Stimulated activated CD4-positive, alpha-beta T cell treated with anti-CD3 and anti-CD28 coated beads, TNF-alpha, amount 100 ng/mL, for 1 hour (primary cell): ENCODE measurements at places on chromosomes 6 and 20.

DNA sequence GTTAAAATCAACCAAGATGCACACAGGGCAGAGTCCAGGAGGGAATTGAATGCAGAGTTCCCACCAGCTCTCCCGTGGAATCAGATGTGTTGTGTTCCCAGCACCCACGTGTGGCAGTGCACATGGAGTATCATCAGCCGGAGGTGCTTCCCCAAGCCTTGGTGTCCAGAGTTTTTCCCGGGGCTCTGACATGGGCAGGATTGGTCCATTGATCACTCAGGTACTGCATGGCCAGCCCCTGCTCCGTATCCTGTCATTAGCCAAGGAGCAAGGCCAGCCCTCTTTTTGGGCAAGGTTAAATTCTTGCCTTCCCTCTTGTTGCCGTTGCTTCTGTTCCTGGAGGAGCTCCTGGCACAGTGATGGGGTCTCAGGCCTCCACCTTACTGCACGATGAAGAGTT is 28.6 kb upstream of the SLC22A1 start:
- no peak for DNase-seq

DNA sequence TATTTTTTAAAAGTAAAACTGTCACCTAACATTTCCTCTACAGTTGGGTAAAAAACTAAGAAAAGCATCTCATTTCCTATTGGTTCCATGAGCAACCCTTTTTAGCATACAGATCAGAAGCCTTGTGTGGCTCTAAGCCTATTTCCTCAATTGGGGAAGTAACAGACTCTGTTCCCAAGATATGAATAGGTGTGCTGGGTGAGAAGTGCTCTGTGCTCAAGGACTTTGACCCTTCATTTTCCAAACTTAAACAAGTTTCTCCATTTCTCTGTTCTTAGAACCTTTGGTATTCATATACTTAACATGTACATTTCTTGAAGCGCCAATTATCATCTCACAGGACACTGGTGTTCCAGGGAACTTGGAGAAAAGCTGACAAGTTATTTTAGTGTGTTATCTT is 24.1 kb downstream of the CARMIL1 start:
- no peak for DNase-seq

GRCh38 chr6:149477544-149477943 is 7.3 kb downstream of the ZC3H12D start:
- DNase-seq, result no peak

DNA sequence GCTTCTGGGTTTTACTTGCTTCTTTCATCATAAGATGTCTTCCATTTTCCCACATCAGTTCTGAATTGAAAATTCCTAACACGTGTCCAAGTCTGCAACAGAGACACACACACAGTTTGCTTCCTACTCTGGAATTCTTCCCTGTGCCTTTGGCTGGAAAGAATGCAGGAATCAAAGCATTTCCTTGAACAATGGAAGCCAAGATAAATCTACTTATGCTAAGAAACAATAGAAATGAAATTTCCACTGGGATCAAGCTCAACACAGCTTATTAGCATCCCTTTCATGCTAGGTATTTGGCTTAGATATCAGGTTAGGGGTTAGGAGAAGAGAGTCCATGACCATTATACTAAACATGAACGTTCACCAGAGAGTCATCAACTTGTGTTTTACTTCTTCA is 101.1 kb upstream of the SCAF8 start:
- no peak for DNase-seq

- DNase-seq, result no peak
Measured at GRCh38 chr20:5488823-5489222, 172.1 kb upstream of the PROKR2 start.

- no peak for DNase-seq
Measured at GRCh38 chr20:5234158-5234557, 82.6 kb downstream of the PROKR2 start.

DNA sequence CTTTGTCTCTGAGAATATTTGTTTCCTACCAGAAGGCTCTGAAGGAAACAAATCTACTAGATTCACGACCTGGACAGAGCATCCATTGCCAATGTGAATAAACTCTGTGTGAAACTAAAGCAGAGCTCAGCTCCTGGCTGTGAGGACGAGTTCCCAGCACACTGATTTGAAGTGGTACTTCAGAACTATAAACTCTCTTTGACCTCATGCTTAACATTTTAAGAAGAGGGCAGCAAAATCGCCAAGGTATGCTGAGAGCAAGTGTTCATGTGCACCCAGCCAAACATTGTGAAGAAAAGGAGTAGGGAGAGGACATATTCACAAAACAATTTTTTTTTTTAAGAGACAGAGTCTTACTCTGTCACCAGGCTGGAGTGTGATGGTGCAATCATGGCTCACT is 33.7 kb upstream of the ZNF133 start:
- DNase-seq, result no peak

DNA sequence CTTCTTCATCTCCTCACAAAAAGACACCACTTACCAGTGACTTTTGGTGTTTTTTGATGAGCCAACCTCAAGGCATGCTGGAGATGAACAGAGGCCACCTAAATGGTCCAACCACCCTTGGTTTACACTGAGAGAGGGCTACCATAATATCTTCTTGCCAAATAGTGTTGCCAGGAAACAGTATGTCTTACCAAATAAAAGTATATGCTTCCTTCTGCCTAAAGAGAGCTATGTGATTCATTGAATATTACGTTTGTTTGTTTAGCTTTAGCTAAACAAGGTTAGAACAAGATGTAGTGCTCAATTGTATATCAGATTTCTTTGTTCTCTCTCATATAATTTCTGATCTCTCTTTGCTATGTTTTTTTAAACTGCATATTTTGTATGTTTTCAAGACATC is 40.6 kb upstream of the BMP6 start:
- no peak for DNase-seq

- DNase-seq, result no peak
Measured at GRCh38 chr6:165571721-165572132, 91.3 kb downstream of the PDE10A start.

GRCh38 chr6:20952699-20953474 is 418.6 kb downstream of the CDKAL1 start:
- DNase-seq, result no peak
